ENCODE measurements at places on chromosomes 5 and 9.

DNA sequence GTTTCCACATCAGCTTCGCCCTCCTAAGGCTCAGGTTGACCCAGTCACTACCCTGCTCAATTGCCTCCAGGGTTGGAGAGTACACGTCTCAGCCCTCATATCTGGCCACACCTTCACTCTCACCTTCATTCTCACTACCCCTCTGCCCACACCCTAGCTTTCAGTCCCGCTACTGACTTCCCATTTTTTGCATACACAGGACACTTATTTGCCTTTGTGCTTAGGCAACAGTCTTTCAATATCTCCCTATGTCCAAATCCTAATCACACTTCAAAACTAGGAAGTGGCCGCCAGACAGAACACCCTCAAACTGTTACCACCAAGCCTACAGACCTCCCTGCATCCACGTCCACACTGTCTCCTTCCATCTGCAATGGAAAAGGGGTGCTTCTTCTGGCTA is 10.9 kb downstream of the MCTP1 start:
- no peak for DNase-seq

DNA sequence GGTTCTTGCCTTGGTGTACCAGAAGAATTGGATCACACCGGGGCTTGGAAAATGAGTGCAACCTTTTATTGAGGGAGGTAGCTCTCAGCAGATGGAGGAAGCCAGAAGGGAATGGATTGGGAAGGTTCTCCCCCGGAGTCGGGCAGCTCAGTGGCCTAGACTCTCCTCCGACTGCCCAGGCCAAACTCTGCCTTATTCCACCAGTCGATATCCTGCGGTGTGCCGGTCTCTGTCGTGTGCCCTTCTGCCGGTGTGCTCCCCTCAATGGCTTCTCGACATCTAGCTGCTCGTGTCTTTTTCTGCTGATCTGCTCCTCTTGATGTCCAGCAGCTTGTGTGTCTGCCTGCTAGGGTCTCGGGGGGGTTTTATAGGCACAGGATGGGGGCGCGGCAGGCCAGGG is 87.4 kb upstream of the CCL21 start:
- DNase-seq: no peak

DNA sequence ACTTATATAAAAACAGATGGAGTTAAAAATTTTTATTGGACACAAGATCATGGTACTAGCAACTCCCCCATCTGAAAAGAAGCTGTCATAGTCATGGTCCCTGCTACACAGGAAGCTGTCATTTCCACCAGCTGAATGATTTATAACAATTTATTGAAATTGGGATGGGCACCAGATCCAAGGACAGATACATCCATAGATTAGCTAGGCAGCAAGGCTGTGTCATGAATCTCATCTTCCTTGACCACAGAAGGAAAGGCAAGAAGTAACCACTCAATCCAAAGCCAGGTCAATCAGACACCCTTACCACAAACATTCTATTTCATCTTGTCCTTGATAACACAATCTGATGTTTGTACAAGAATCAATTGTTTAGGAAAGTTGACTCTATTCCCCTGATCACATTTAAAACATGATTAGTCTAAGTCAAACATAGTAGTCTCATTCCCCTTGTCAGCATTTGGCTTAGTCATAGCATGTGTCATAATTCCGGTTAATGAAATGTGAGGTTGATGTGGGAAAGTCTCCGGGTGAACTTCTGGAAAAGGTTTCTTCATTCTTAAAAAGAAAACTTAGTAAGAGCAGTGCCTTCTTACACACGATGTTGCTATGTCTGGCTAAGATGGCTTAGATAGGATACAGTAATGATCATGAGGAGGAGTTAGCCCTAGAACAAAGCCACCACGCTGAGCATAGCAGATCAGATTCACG is 462.6 kb upstream of the PAPPA start:
- DNase-seq: no peak

- no peak for DNase-seq
Observed at GRCh38 chr9:34927061-34927460, 31.0 kb upstream of the PHF24 start.

GRCh38 chr9:93531374-93531773 is 45.0 kb upstream of the PHF2 start:
- DNase-seq: no peak

- DNase-seq: no peak
Observed at GRCh38 chr5:9838916-9839315, 208.8 kb upstream of the TAS2R1 start.

GRCh38 chr9:99299211-99300102 is 77.4 kb downstream of the SEC61B start:
- no peak for DNase-seq

- DNase-seq: no peak
Observed at GRCh38 chr9:3909966-3910650, 384.3 kb upstream of the RFX3 start.

DNA sequence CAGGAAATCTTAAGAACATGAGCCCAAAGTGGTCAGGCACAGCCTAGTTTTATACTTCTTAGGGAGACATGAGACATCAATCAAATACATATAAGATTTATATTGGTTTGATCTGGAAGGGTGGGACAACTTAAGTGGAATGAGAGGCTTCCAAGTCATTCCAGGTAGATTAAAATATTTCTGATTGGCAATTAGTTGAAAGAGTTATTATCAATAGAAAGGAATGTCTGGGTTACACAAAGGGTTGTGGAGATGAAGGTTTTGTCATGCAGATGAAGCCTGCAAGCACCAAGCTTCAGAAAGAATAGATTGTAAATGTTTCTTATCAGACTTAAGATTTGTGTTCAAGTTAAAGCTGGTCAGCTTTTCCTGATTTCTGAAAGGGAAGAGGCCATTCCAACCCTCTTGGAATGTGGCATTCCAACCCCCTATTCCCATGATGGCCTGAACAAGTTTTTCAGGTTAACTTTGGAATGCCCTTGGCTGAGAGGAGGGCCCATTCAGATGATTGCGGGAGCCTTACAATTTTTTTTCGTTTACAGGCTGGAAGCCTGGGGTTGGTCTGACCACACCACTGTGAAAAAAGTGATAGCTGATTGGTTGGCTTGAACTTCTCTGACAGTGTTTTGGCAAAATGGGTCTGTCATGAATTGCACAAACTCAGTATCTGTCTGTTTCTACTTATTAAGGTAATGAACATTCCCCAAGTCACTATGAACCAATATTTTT is 245.6 kb upstream of the RAI14 start:
- DNase-seq: no peak

- peak; percentile 9 for DNase-seq
Observed at GRCh38 chr9:134491196-134491835, 150.3 kb upstream of the COL5A1 start.

GRCh38 chr5:95901676-95902627 is 59.7 kb downstream of the ELL2 start:
- no peak for DNase-seq

GRCh38 chr9:74282526-74283253 is 214.4 kb upstream of the RORB start:
- no peak for DNase-seq

- DNase-seq: peak; percentile 49
Observed at GRCh38 chr9:70111042-70111602, 67.5 kb downstream of the MAMDC2 start.

DNA sequence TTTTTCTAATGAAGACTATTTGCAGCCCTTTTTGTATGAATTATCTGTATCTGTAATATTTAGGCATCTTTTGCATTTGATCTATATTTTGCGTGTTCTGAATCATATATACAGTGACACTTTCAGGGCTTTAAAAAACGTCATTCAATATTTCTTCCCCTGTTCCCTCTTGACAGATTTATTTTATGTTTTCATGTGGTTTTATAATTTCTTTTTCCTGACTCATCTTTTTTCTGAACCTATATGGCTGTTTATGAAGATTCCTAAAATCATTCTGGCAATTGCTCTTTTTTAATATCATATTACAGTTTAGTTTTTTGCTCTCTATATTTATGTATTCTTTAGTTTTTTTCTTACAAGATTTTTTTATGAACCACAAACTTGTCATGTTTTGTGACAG is 67.6 kb downstream of the SMARCA2 start:
- DNase-seq: no peak

- DNase-seq: no peak
Observed at GRCh38 chr5:74428876-74429275, 211.7 kb downstream of the ENC1 start.

- no peak for DNase-seq
Observed at GRCh38 chr9:109883623-109884022, 103.6 kb downstream of the PALM2AKAP2 start.

DNA sequence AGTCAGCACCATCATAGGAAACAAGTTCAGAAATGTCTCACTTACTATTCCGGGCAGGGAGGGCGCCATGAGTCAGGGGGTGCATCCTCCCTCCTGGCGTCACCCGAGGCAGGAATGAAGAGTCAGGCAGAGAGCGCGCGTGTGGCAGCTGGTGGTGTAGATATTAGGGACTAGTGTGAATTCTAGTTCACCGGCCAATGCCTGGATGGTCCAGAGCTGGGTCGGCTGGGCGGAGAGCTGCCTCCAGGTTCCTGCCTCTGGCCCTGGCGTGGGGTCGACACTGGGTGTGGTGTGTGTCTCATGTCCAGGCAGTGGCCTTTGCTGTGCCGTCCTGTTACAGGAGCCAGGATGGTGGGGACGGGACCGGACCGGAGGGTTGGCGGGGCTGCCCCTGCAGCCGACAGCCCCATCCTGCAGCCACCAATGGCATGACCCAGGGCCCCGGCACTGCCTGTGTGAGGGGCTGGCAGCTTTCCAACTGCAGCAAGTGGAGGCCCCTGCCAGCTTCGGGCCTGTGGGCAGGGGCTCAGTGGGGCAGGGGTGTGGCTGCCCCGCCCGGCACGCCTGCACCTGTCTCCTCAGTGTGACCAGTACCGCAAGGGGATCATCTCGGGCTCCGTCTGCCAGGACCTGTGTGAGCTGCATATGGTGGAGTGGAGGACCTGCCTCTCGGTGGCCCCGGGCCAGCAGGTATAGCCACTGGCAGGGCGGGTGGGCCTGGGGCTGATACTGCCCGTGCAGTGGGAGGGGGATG is 9.1 kb downstream of the DIPK1B start:
- DNase-seq: no peak

- no peak for DNase-seq
Observed at GRCh38 chr5:166401391-166401790, 1890.1 kb upstream of the WWC1 start.

GRCh38 chr5:173795601-173796000 is 92.5 kb upstream of the CPEB4 start:
- DNase-seq: no peak

DNA sequence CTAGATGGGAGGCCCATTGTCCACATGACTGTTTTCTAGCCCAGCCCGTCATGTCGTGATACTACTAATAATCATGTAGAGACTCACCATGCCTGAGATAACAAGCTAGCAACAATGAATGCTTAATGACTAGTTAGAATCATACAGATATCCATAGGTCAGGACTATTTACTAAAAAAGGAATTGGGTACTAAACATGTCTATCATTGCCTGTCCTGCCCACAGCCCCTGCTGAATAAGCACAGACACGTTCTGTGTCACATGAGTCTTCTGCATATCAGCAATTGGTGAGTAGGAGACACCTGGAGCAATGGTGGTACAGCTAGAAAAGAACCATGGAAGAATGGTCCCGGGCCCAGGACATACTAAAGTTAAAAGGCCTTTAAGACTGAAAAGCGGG is 18.0 kb downstream of the FRRS1L start:
- DNase-seq: no peak

DNA sequence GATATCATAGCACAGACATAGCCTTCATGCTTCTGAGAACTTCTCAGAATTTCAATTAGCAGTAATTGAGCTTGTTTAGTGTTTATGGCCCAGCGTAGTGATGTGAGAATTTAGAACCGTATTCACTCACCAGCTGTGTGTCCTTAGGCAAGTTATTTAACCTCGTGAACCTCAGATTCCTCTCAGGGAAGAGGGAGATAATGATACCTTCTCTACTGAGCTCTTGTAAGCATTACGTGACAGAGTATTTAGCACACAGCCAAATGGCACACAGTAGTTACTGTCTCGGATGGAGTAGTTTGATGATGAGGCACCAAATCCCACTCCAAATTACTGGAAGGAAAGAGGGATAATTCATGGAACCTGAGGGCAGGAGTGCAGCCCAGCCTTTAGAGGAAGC is 429.3 kb downstream of the CCDC171 start:
- DNase-seq: no peak

All from activated T-cell treated with anti-CD3 and anti-CD28 coated beads, Interleukin-2, amount 50 U/mL, for 1 hour (primary cell).